ENCODE measurements at places on chromosomes 7 and 10.
A peak's percentile ranks its signal among the peaks of the same experiment; 100 is the strongest.

- DNase-seq: no peak
These were observed 15.6 kb downstream of the ATG9B start for GRCh38 chr7:151008511-151009323.

- DNase-seq: no peak
These were observed 4.6 kb downstream of the AKR1B1 start for GRCh38 chr7:134454277-134454676.

GRCh38 chr10:100303724-100304319 lies 17.3 kb upstream of the BLOC1S2 start:
- no peak for DNase-seq

GRCh38 chr10:62715383-62715782 lies 89.1 kb upstream of the ADO start:
- no peak for DNase-seq

DNA sequence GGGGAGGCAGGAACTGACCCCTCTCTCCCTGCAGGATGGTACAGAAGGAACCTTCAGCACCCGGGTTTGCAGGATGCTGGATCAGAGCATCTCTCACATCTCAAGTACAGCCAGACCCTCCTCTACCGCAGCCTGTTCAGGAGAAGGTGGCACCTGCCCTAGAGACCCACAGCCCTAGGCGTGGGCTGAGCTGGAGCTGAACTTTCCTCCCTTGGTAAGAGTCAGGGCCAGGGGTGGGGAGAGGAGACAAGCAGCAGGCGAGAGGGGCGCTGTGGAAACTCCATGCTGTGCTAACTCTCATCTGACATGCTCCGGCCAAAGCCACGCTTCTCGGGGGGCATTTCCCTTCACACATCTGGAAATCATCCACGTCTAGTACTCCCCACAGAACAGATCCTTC lies 154.4 kb downstream of the DIP2C start:
- DNase-seq: no peak

DNA sequence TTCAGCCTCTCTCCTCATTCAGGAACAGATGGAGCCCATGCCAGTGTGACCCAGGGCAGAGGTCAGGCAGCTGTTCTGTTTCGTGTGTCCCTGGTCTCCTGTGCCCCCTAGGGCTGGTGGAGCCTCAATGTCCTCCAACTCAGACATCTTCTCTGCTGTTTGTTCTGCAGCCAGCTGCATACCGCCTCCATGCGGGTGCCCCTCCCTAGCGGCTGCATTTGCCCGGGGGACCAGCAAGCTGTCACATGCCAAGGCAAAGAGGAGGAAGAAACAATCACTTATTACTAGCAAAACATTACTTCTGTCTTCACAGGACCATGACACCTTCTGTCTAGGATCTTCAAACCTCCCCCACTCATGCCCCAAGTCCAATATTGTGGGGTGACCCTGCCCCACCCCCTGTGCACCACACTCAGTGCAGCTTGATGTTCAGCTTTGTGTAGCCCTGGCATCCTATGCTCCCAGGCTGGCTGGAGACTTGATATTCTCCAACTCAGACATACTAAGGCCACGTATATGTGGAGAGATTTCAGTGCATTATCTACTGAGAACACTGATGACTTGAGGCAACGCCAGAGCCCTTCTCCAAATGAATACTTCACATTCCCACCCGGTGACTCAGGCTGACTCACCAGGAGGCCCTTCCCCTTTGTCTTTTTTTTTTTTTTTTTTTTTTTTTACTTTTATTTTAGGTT lies 188.9 kb downstream of the SKIDA1 start:
- peak; percentile 54 for DNase-seq

- DNase-seq: no peak
These were observed 3.4 kb downstream of the POLD2 start for GRCh38 chr7:44119829-44120380.

DNA sequence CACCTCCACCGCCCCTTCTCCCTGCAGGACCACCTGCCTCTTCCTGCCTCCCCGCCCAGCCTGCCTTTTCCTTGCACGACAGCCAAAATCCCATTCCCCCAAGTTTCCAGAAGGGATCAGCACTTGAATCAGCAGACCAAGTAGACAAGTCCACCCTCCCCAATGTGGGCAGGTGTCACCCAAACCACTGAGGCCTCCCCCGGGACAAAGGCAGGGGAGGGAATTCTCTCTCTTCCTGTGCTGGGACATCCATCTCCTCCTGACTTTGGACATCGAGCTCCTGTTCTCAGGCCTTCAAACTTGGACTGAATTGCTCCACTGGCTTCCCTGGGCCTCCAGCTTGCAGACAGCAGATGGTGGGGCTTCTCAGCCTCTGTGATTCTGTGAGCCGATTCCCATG lies 21.6 kb upstream of the PSMG3 start:
- DNase-seq: no peak

GRCh38 chr7:17109020-17109419 lies 189.4 kb upstream of the AHR start:
- DNase-seq: no peak

GRCh38 chr7:24982917-24983316 lies 2.9 kb upstream of the OSBPL3 start:
- DNase-seq: no peak

GRCh38 chr7:23276376-23276775 lies 22.8 kb upstream of the MALSU1 start:
- no peak for DNase-seq

GRCh38 chr10:101710059-101710695 lies 15.2 kb upstream of the FBXW4 start:
- no peak for DNase-seq

GRCh38 chr7:15457990-15458955 lies 103.5 kb downstream of the AGMO start:
- peak; percentile 72 for DNase-seq

- no peak for DNase-seq
These were observed 39.5 kb downstream of the LHFPL3 start for GRCh38 chr7:104367926-104368325.

DNA sequence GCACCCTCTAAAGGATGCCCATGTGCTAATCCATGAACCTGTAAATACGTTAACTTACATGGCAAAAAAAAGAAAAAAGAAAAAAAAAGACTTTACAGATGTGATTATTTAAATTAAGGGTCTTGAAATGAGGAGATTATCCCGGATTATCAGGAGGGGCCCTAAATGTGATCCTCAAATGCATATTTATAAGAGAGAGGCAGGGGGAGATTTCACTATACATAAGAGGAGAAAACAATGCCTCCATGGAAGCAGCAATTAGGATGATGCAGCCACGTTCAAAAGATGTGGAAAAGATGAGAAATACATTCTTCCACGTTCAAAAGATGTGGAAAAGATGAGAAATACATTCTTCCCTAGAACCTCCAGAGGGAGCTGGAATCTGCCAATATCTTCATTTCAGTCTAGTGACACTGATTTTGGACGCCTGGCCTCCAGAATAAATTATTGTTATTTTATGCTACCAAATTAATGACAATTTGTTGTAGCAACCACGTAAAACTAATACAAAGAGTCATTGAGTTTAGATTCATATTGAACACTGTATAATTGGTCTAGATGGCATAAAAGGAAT lies 328.4 kb upstream of the GNAI1 start:
- DNase-seq: peak; percentile 4

DNA sequence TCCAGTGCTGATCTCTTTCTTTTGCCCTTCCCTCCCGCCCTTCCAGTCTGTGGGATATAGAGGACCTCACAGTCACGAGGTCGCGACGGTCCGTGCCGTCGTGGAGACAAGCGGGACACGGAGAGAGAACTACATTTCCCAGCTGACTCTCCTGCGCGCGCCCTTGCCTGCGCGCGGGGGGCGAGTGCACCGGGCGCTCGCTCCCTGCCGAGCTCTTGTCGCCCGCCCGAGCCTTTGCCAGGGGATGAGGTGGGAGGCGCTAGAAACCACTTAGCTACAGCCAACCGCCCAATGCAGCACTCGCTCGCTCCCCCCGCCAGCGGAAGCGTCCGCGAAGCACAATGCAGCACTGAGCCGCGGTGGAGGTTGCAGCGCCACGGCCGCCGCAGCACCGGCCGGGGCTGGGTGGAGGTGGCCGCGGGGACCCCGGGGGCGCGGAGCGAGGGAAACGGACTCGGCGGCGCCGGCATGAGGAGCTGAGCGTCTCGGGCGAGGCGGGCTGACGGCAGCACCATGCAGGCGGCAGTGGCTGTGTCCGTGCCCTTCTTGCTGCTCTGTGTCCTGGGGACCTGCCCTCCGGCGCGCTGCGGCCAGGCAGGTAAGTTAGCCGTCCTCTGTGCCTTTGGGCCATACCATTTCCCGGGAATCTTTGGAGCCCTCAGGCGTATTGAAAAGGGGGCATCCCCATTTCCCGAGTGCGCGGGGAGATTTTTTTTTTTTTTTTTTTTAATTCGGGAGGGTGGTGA lies at the start of gene ADAM22:
ADAM22 (plus strand) TSS at position 299 of the 746 bp plus-strand sequence; CDS start at position 514, 215 bp downstream.
- peak; percentile 91 for DNase-seq

- DNase-seq: peak; percentile 82
These were observed 1.4 kb downstream of the KBTBD2 start for GRCh38 chr7:32890010-32890792.

DNA sequence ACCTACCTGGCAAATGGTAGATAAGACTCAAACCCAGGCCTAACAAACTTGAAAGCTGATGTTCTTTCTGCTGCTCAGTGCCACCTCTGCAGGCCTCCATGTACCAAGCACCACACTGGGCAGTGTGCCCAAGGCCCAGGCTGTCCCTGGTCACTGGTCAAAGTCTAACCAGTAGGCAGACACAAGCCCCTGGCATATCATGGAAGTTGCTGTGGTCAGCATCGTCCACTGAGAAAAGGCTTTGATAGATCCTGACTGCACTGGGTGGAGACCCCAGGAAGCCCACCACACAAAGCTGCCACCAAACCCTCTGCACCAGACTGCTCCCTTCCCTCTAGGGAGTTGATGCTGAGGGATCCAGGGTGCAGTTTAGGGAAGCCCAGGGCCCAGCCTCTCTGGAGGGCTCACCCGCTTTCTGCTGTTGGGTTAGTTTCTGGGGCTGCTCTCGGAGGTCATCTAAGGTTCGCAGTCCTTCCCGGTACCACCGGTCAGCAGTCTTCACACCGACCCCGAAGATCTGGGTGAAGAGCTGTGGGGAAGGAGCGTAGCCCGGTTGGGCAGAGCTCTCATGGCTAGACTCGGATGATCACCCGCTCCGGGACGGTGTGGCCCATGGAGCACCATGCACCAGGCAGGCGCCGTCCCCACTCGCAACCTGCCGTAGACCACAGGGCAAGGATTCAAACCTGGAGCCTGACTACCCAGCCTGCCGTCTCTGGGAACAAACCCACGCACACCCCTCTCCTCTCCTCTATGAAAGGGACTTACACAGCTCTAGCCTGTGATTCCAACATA lies 6.0 kb downstream of the POLM start:
- no peak for DNase-seq
